ENCODE measurements at places on chromosomes 11 and 22. TPM values are rescaled to one million over a fixed set of nuclear protein-coding genes. Genes with fewer than 3 reads are reported as not detected.

DNA sequence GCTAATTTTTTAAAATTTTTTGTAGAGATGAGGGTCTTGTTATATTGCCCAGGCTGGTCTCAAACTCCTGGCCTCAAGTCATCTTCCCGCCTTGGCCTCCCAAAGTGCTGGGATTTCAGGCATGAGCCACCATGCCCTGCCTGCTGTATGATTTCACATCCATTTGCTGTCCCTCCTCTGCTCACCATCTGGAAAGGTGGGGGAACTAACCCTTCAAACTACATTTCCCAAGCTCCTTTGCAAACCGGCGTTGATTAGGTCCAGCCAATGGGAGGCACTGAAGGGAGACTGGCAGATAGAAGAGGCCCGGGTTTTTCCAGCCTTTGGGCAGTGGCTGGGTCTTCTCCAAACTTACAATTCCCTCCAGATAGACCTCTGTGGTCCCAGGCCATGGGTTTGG, 19.3 kb downstream of the RFPL1 start:
- DNase-seq = peak; percentile 82

DNA sequence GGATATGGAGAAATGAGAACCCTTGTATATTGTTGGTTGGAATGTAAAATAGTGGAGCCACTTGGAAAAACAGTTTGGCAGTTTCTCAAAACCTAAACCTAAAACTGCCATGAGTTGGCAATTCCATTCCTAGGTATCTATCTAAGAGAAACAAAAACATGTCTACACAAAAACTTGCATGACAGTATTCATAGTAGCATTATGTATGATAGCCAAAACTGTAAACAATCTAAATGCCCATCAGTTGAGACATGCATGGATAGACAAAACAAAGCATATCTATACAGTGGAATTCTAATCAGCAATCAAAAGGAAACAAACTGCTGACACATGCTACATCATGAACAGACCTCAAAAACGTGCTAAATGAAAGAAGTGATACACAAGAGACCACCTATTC, 34.9 kb downstream of the TRAF6 start:
- no peak for DNase-seq

GRCh38 chr22:24727218-24727851, 47.2 kb downstream of the PIWIL3 start:
- no peak for DNase-seq

GRCh38 chr11:2570211-2570811, 125.5 kb downstream of the KCNQ1 start:
- no peak for DNase-seq

DNA sequence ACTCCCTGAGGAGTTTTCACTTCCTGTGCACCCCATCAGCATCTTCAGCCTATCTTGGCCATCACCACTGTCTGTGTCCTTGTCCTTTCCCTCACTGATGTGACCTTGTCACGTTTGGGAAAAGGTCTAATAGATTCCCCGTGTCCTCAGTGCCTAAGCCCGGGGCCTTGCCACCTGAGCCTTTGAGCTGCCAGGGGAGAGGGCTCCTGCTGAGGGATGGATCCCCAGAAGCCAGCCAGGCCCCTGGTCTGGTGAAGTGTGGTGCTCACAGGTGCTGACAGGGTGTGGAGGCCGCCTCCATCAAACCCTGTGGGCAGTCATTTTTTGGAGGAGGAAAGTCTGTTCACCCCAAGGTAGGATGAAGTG, 47.2 kb downstream of the GAB4 start:
- DNase-seq = no peak

The KLHL22 gene
- total RNA-seq = 14.3 TPM

The KCTD14 gene
- total RNA-seq = 5.3 TPM

Data from neural progenitor cell (in vitro differentiated cells).